ENCODE measurements at places on chromosomes 1 and 21.
A peak's percentile ranks its signal among the peaks of the same experiment; 100 is the strongest.

DNA sequence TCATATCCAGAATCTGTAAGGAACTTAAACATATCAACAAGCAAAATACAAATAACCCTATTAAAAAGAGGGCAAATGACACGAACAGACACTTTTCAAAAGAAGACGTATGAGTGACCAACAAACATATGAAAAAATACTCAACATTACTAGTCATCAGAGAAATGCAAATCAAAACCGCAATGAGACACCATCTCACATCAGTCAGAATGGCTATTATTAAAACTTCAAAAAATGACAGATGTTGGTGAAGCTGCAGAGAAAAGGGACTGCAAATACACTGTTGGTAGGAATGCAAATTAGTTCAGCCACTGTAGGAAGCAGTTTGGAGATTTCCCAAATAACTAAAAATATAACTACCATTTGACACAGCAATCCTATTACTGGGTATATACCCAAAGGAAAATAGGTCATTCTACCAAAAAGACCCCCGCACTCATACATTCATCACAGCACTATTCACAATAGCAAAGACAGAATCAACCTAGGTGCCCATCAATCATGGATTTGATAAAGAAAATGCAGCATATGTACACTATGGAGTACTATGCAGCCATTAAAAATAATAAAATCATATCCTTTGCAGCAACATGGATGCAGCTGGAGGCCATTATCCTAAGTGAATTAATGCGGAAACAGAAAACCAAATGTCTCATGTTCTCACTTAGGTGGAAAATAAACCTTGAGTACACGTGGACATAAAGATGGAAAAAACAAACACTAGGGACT, 230.1 kb upstream of the RAB4A start:
- no peak for DNase-seq

- no peak for DNase-seq
Measured at GRCh38 chr1:114764689-114765088, 6.9 kb upstream of the CSDE1 start.

- no peak for DNase-seq
Measured at GRCh38 chr21:46078978-46079351, 18.9 kb upstream of the COL6A2 start.

GRCh38 chr1:228349701-228350171, 56.9 kb downstream of the TRIM11 start:
- no peak for DNase-seq

DNA sequence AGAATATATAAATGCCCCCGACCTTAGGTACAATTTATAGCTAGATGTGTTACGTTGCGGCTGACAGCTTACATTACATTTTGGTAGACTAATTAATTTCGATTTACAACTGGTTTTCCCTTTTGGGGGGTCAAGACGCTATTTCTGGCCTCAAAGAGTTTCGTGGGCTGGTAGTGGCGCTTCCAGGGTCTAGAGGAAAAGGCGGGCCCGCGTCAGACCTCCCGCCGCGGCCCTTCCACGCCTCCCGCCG, 391 bp downstream of the IFT25 start:
- no peak for DNase-seq

- peak; percentile 63 for DNase-seq
Measured at GRCh38 chr1:18965206-18966173, 9.0 kb upstream of the IFFO2 start.

- DNase-seq, result no peak
Measured at GRCh38 chr1:54332781-54333585, 73.2 kb downstream of the SSBP3 start.

- no peak for DNase-seq
Measured at GRCh38 chr1:171699531-171699930, 42.3 kb downstream of the VAMP4 start.

GRCh38 chr1:14672005-14672404, 73.5 kb downstream of the KAZN start:
- no peak for DNase-seq

DNA sequence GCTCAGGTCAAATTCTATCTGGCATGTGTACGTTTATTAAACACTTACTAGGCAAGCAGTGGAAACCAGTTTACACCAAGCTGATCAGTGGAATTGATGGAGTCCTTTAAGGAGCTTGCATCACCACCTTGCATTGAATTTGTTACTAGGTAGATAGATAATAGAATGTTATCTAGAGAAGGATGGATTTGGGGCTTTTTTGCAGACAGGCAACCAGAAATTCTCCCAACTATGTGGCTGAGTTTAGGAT, 44.9 kb downstream of the HHAT start:
- DNase-seq, result no peak

DNA sequence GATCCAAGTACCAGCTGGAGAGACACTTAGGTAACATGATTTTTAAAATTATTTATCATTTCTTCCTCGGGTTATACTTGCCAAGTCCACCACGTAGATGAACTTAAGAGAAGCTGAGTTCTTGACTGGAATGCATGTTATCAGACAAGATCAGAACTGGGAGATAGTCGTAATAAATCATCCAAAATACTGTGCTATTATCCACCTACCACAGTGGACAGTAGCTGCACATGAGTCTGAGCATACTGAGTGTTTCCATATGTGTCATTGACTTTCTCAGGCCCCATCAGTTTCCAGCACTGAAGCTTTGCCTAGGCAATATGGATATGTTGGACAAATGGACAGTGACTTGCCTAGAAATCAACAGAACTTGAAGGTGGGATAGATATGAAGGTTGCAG, 77.9 kb upstream of the RRP15 start:
- no peak for DNase-seq

DNA sequence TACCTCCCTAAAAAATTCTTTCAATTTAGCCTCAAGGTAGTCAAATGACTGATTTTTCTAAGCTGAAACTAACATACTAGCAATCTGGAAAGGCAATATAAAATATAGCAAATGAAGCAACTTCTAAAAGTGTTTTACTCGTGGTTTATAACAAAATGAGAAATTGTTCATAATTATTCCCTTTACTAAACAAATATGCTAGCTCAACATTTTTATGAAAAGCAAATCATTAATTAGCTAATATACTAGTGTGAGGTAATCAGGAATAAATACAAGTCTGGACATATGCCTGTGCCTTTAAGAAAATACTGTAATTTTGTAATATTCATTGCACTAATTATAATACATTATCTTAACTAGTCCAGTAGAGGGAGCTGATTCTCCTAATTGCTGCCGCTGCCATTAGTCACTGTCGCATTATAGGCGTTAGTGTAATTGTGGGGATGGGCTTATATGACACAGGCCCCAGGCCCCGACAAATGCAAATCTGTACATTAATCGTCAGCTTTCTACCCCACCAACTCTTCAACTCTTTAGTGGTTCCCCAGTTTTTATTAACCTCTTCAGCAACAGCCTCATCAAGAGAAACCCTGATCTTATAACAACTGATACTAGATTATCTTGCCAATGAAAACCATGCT, 160.9 kb downstream of the GABPA start:
- DNase-seq, result peak; percentile 14

DNA sequence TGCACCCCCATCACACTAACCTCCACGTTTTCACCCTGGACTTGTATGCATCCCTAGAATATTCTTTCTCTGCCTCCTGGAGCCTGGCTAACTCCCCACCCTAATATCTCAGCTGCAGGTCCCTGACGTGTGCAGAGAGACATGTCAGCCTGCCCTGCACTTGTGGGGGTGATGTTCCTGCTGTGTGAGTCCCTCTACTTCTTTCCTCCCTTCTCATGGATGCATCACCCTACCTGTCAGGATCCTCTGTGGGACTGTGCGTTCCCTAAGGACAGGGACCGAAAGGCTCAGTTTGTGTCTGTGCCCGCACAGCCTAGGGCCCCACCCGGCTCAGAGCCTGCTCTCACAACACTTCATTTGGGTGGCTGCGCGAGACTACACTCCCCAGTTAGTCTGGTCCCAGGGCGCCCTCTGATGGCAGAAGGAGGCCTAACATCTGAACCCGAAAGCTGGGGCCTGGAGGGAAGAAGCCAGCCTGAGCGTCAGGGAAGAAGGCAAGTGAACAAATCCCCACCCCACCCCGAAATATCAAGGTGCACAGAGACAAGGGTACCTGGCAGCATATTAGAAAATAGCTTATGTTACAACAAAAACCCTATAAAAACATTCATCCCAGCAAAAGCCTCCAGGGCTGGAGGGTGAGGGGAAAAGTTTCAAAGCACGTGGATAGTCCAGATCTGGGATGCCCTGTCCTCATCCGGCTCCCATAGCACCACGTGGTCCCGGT, 3.7 kb downstream of the CD52 start:
- peak; percentile 98 for DNase-seq

- DNase-seq, result no peak
Measured at GRCh38 chr1:19723874-19724273, 59.2 kb downstream of the HTR6 start.

GRCh38 chr1:51328279-51328678, 2.1 kb downstream of the TTC39A start:
- no peak for DNase-seq

DNA sequence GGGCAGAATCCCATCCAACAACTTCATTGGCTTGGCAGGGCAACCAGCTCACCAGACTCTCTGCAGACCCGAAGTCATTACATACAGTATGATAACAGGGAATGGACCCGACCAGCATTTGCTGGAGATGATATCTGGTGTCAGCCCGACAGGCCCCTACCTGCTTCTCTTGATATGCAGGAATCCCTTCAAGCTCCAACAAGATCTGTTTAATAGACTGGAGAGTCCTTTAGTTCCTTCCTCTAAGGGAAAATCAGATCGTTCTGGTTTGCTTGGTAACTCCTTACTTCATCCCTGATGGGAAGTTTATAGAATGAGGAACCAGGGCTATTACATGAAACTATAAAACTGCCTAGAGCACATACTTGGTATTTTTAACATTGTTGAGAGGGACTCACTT, 61.2 kb downstream of the EDARADD start:
- DNase-seq, result no peak

DNA sequence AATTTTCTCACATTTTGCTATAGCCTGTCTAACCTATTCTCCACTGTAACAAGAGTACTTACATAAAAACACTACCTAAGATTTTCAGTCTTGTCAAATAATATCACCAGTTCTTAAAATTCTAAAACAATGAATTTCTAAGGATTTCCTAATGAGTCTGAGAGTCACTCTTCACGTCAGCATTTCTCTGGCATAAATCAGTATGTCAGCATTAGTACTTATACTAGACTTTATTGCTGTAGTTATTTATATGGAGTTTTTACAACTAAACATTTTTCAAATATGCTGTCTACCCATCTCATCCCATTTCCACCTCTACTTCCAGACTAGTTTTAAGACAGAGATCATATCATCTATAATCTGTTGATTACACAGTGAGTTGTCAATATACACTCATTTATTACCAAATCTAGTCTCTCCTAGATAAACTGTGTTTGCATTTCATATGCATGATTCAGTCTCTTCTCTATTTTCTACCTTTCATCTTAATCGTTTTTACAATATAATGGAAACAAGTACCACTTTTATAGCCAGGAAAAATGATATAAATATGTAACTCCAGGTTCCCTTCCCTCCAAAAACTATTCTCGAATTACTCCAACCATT, 32.8 kb downstream of the LIN9 start:
- no peak for DNase-seq

GRCh38 chr1:1284221-1285101, 4.2 kb downstream of the SCNN1D start:
- DNase-seq, result no peak

- DNase-seq, result no peak
Measured at GRCh38 chr1:62941780-62942179, 157.8 kb downstream of the ATG4C start.

GRCh38 chr1:45340816-45341466, 701 bp upstream of the MUTYH start:
- peak; percentile 40 for DNase-seq

GRCh38 chr1:149967646-149968045, 31.0 kb upstream of the MTMR11 start:
- no peak for DNase-seq

GRCh38 chr1:109152196-109152595, 38.3 kb downstream of the ELAPOR1 start:
- DNase-seq, result no peak

- no peak for DNase-seq
Measured at GRCh38 chr1:53115403-53116306, 26.8 kb downstream of the SLC1A7 start.

DNA sequence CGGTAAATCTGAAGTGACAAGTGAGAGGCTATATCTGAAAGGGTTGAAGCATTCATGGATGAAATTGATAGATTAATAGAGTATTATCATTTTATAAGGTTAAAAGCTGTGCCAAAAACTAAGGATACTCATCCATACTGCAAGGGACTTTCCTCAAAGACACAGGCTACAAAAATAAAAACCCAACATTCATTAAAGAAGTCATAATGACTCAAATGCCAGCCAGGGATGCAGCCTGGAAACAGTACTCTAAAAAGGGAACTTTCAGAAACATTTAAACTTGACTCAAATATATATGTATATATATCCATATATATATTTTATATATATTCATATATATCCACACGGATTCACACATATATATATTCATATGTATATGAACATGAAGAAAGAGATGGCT, 1.1 kb upstream of the TIAM1 start:
- no peak for DNase-seq

DNA sequence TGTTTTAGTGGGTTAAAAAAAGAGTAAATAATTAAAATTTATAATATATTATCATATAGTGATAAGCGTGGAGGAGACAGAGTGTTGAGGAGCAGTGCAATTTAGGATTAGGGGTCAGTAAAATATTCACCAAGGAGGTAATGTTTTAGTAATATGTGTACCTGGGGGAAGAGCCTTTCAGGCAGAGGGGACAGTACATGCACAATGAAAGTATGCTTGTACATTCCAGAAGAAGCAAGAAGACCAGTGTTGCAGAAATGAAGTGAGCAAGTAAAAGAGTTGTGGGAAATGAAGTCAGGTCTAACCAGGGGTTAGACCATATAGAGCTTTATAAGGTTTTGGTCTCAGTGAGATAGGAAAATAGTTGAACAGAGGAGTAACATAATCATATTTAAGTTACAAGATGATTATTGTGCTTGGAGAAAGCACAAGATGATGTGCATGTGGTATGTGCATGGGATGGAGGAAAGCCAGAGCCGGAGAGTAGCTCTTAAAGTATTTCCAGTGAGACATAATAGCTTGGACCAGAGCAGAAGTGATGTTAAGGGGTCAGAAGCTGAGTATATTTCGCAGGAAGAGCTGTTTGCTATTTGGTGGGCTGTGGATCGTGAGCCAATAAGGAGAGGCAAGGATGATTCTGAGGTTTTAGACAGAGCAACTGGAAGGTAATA, 44.8 kb downstream of the SNX7 start:
- no peak for DNase-seq

DNA sequence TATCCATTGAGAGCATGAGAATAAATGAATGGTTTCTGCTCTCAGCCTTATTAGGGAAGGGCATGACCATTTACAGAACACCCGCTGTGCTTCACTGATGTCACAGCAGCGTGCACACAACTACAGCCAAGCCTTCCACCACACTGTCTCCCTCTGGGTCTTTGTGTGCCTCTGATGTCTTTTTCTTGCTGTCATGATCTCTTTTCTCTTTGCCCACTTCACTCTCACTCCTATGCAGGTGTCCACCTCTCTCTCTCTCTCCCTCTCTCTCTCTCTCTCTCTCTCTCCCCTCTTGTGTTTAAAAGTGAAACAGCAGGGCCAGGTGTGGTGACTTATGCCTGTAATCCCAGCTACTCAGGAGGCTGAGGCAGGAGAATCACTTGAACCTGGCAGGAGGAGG, 232.5 kb upstream of the JUN start:
- no peak for DNase-seq

GRCh38 chr21:33434770-33435360, 31.7 kb downstream of the IFNGR2 start:
- peak; percentile 23 for DNase-seq

- no peak for DNase-seq
Measured at GRCh38 chr1:246068217-246068512, 438.9 kb downstream of the SMYD3 start.
